ENCODE measurements at places on chromosomes 6 and 20.

DNA sequence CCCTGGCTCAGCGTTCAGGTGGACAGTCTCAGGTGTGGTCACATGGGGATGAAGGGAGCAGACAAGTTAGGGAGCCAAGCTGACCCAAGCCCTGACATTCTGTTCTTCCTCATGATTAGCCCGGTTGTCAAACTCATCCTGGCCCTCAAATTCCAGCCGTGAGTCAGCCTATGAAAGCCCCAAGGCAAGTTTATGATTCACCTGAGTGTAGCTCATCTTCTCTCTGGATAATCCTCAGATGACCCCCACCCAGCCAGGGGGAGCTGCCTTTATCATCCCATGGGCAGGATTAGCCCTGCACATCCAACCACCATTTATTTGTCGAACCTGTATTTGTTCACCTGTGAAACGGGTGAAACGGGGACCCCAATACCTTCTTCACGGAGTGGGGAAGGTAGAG is 161.9 kb downstream of the DHX35 start:
- DNase-seq, result no peak

DNA sequence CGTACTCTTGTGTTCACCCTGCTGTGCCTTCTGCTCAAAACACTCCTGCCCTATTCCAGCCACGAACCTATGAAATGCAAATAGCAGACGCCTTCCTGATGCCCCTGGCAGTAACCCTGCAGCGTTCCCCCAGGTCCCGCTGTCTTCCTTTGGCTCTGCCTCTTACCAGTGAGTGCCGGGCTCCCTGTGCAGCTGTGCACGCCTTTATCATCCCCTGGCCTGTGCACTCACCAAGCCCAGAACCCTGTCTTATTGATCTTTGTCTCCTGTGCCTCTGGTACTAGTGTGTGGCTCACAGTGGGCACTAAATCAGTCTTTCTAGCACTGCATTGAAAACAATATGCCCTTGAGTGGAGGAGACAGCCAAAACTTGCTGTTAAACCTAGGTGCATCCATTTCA is 19.7 kb downstream of the ZDHHC14 start:
- no peak for DNase-seq

DNA sequence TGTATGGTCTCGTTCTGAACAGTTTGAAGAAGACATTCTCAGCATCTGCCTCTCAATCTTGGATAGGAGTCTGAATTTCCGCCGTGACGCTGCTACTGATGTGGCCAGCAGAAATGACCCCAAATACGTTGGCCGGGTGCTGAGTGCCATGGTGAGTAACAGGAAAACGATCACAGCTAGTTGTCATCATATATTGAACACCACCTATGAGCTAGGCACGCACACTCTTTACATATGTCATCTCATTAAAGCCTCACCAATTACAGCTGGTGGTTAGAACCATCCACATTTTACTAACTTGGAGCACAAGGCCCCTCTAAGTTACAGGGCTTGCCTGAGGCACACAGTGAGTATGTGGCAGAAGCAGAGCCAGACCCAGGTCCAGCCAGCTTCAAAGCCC is 17.1 kb downstream of the TGM3 start:
- DNase-seq, result no peak

- DNase-seq, result no peak
Measured at GRCh38 chr20:59223750-59224149, 60.1 kb downstream of the ZNF831 start.

DNA sequence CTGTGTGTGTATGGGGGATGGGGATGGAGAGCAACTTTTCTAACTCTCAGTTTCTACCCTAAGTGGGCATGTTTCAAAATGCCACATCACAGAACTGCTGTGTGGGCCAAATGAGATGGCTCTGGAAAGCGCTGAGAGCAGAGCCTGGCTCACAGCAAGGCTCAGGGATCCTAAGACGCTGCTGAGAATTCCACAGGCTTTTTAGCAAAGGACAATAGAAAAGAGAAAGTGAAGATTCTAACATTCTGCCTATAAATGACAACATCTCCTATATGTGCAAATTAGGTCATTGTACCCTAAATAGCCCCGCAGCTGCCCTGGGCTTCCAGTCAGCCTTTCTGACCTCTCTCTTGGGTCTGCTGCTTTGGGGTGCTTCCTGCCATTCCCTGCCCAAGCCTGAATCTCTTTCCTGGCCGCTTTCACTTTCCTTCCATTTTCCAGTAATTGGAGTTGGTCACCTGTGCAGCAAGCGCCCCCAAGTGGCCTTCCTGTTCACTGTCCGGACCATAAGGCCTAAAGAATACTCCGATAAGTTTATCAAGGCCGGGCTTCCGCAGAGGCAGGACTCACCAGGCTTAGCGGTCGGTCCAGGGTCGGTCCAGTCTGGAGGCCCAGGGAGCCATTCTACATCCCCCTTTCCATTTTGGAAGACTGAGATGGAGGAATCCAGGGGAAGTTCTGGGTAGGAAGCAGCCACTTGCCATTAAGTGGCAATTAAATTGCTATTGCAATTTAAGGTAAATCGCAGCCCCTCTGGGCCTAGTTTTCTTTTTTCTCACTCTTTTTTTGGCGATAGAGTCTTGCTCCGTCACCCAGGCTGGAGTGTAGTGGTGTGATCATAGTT is 6.7 kb upstream of the DDR1 start:
- peak; percentile 62 for DNase-seq

- DNase-seq, result no peak
Measured at GRCh38 chr6:169371344-169372127, 117.9 kb upstream of the THBS2 start.

DNA sequence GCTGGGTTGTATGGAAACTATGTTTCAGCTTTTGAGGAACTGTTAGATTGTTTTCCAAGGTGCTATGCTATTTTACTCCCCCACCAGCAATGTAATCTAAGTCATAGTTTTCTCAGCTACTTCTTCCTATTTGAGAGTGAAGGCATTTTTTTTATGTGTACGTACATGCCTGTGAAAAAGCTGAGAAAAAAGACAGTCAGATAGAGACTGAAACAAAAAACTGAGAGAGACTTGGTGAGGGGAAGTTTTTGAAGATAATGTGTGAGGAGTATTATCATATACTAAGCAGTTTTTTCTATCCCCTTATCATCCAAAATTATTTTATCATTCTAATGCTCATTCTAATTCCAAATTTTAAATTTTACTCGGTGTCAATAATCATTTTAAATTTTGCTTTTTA is 780.0 kb downstream of the BCKDHB start:
- no peak for DNase-seq

DNA sequence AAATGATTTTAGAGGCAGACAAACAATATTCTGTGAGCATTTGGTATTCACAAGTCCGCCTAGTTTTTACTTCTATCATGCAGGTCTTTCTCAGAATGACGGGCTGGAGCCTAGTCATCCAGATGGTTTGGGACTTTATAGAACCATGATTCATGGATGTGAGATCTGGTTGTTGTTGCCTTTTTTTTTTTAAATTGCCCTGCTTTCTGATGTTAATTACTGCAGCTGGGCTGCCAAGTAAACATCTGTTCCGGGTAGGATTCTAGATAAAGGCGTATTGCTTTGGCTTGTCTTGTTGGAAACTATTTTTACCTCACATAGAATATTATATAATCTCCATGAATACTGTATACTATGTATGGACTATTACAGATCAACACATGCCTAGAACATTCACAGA is 58.1 kb downstream of the RNF217 start:
- no peak for DNase-seq

GRCh38 chr6:125791151-125791819 is 525 bp downstream of the NCOA7 start:
- no peak for DNase-seq

DNA sequence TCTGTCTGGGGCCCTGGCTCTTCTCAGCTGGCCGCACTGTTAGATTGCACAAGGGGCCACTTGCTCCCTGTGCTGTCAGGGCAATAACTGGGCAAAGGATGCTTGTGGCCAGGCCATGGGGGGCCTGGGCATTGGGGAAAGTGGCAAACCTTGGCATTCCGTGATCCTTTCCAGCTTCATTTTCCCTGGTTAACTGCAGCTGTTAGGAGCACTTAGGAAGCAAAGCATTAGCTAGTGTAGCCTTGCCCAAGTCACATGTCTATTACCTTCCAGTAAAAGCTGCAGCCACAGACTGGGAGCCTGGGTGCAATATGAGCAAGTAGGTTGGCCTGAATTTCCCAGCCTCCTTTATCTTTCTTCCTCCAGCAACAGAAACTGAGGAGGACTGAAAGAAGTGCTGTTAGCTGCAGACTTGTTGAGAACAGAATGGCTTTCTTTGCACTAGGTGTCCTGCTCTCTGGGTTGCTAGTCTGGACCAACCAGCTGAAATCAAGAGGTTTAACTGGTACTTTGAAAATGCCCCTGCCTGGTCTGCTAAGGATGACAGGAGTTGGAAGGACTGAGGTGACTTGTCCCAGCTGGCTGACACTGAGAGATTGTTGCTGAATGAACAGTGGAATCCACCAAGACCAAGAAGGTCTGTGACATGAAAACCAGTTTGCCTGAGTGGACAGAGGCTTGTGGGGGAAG is 312.3 kb upstream of the SUPT3H start:
- no peak for DNase-seq

DNA sequence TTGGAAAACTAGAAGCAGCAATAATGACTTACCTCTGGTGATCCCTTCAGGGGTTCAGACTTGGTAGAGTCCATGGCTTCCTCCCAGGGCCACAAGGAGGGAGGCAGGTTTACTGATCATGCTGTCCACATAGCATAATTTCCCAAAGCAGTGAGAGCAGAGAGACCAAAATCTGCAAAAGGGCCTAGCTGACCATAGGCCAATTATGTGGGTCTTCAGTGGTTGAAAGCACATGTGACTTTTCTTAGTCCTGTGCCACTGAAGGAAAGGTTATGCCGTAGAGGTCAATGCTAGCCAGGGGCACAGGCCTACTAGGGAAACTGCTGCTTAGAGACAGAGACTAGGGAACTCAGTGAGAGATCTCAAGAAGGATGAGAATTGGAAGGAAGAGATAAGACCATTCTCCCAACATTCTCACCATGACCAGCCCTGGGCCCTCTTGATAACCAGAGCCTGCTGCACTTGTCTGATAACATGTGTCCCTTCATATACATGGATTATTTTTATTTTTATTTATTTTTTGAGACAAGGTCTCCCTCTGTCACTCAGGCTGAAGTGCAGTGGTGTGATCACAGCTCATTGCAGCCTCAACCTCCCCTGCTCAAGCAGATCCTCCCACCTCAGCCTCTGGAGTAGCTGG is 2.0 kb upstream of the GTPBP2 start:
- no peak for DNase-seq

GRCh38 chr6:143295932-143296331 is 154.6 kb downstream of the ADAT2 start:
- no peak for DNase-seq

DNA sequence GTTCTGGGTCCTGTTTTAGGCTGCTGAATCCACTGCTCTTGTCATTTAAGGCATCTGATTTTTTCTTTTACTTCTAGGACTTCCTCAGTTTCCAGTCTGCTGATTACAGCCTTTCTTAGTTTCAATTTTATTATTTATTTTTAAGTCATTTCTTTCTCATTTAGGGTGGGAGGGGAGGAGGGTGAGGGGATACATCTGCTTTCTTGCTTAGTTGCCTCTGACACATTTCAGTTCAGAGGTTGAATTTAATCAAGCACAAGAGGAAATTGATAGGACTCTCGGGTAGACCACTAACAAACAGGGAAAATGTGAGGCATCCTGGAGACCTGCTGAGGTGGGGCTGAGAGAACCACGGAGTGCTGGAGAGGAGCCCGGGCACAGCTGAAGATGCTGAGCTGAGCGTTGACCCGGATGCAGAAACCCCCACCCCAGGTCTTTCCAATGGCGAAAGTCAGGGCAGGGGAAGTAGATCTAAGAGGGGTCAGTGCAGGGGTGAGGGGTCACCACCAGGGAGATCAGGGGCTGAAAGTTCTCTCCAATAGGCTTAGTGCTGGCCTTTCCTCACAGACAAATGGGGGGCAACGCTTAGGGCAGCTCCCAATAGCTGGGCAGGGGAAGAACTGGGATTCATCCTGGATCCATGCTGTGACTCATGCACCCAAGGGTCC is 7.6 kb upstream of the TREML2 start:
- no peak for DNase-seq

DNA sequence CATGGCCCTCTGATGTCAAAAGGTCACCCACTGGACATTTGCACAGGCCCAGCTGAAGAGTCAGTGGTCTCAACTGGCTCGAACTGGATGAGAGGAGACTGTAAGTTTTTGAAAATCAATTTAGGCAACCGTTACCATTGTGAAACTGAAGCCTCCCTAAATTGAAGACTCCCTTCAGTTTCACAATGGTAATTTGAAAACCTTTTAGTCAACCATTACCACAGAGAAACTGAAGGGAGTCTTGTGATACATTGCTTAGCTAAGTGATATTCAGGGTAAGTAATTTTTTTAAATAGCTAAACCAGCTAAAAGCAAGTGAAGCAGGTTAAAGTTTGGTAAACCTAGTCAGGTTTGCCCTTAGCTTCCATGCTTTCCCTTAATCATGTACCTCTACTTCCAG is 197.3 kb upstream of the NT5E start:
- DNase-seq, result no peak

DNA sequence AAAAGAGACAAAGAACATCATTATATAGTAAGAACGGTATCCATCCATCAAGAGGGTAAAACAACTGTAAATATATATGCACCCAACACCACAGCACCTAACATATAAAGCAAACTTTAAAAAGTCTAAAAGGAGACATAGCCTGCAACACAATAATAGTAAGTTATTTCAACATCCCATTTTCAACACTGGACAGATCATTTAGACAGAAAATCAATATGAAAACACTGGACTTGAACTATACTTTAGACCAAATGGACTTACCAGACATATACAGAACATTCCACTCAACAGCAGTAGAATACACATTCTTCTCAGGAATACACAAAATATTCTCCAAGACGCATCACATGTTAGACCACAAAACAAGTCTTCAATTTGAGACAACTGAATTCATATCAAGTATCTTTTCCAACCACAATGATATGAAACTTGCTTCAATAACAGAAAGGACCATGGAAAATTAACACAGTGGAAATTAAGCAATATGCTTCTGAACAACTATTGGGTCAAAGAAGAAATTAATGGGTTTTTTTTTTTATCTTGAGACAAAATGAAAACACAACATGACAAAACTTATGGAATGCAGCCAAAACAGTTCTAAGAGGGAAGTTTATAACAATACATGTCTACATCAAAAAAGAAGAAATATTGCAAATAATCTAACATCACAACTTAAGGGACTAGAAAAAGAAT is 23.9 kb upstream of the ASF1A start:
- DNase-seq, result no peak

DNA sequence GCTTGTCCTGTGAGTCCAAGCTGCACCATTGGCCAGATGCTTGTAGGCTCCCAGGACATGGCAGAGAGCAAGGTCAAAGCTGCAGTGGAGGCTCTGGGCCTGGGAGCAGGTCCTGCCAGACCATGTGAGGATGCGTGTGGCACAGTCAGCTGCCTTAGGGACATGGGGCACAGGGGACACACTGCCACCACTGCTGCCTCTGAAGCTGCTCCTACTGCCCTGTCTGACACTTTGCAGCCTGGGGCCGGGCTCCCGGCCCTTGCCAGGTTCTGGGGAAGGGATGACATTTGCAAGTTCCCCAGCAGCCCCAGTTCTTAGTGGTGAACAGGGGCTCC is 13.2 kb upstream of the FUT9 start:
- no peak for DNase-seq

GRCh38 chr6:48689498-48689897 is 578.5 kb upstream of the PTCHD4 start:
- DNase-seq, result no peak
